ENCODE measurements at places on chromosomes 5 and 9.
A peak's percentile ranks its signal among the peaks of the same experiment; 100 is the strongest.

GRCh38 chr9:33923998-33924701 lies 107.2 kb downstream of the UBE2R2 start:
- no peak for DNase-seq

GRCh38 chr5:20230010-20230409 lies 242.0 kb upstream of the CDH18 start:
- no peak for DNase-seq

DNA sequence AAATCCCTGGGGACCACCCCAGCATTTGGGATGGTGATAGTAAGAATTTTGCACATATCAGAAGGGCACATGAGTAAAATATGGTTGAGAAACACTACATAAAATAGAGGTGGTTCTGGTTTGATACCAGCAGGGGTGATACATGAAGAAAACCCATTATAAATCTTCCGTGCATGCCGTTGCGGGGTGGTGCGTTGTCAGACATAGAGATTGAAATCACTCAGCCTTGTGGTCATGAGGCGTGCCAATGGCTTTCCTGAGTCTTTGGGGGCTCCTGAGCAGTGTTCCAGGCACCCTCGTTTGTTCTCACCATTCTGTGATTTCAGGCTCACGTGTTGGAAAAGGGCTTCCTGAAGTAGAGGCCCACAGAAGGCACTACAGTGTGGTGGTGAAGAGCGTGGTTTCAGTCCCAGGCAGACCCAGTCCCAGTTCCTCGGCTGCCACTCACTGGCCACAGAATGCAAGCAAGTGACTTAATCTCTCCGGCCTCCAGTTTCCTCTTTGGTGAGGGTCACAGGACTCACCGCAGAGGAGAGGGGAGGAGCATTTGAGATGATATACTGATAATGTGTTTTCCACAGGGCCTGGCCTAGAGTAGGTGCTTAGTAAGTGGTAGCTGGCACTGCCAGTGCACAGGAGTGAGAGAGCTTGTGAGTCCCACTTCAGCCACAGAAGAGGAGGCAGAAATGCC lies 20.5 kb upstream of the GLRX start:
- peak; percentile 43 for DNase-seq

GRCh38 chr9:110170357-110171257 lies 37.4 kb downstream of the C9orf152 start:
- no peak for DNase-seq

DNA sequence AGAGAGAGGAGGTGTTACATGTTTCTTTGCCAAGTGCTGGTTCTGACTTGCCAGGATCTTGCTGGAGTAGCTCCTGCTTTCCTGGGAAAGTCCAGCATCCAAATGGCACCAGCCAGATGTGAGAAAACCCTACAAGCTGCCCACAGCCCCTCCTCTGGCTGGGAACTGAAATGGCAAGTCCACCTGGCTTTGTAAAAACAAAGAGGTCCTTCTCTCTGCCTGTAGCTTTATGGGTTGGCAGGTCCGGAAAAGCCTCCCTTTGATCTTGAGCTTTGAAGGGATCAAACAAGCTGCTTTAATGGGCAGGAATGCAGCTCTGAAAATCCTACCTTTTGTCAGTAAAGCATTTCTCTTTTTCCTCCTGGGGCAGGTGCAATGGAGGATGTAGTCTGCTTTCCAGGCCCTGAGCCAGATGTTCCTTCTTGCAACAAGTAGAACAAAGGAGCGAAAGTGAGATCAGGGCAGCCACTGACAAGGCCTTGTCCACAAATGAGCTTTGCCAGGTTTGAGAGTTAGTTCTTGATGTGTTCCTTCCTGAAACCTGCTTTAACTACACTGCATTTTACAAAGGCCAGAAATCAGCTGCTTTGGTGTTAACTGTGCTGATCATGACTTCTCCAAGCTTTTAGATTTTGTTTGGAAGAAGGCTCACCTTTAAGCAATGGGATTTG lies 456.7 kb downstream of the ZNF608 start:
- no peak for DNase-seq

- no peak for DNase-seq
These were observed 53.3 kb upstream of the ZBED3 start for GRCh38 chr5:77140350-77140749.

- DNase-seq = no peak
These were observed 23.5 kb downstream of the ITGA1 start for GRCh38 chr5:52811067-52811749.

- no peak for DNase-seq
These were observed 126.2 kb upstream of the PCA3 start for GRCh38 chr9:76638001-76638400.
